ENCODE measurements at places on chromosomes 7 and 10. TPM values are rescaled to one million over a fixed set of nuclear protein-coding genes. Genes with fewer than 3 reads are reported as not detected.
A peak's percentile ranks its signal among the peaks of the same experiment; 100 is the strongest.

The CLCN1 gene
- total RNA-seq, result 1.9 TPM

The TBC1D12 gene
- total RNA-seq, result 32.1 TPM

- peak within 1 kb of the TSS; percentile 33 for H3K4me3 ChIP-seq
- DNase-seq, result peak; percentile 31
- peaks cover 7% of the 10 kb centered on the region for H3K4me1 ChIP-seq
- H3K27me3 ChIP-seq, result no peaks in the 10 kb centered on the region
- no peaks in the 10 kb centered on the region for H3K36me3 ChIP-seq
Observed at GRCh38 chr7:11831736-11832495, at the start of gene THSD7A. TSS of gene THSD7A (minus strand) at chr7:11832198. CDS start at chr7:11831946, 252 bp downstream.

GRCh38 chr10:26310361-26310760 is 93.8 kb downstream of the GAD2 start:
- H3K4me3 ChIP-seq, result no peak overlapping the region
- no peak for DNase-seq
- no peaks in the 10 kb centered on the region for H3K27me3 ChIP-seq
- H3K4me1 ChIP-seq, result no peaks in the 10 kb centered on the region
- no peak overlapping the region for H3K27ac ChIP-seq
- H3K36me3 ChIP-seq, result no peaks in the 10 kb centered on the region

GRCh38 chr7:69761290-69761922 is 163.1 kb downstream of the AUTS2 start:
- no peak overlapping the region for H3K4me3 ChIP-seq
- no peaks in the 10 kb centered on the region for H3K27me3 ChIP-seq
- DNase-seq, result no peak

GRCh38 chr7:158343526-158343925 is 244.1 kb downstream of the PTPRN2 start:
- no peaks in the 10 kb centered on the region for H3K36me3 ChIP-seq
- no peak overlapping the region for H3K27ac ChIP-seq
- H3K4me1 ChIP-seq, result no peaks in the 10 kb centered on the region
- H3K4me3 ChIP-seq, result no peak overlapping the region

Data from Caco-2 (cell line).